Amniotic epithelial cell (primary cell): ENCODE measurements at places on chromosomes 1 and 21.
A peak's percentile ranks its signal among the peaks of the same experiment; 100 is the strongest.

- DNase-seq, result peak; percentile 19
These were observed 480 bp downstream of the CADM3 start for GRCh38 chr1:159171688-159172501.

DNA sequence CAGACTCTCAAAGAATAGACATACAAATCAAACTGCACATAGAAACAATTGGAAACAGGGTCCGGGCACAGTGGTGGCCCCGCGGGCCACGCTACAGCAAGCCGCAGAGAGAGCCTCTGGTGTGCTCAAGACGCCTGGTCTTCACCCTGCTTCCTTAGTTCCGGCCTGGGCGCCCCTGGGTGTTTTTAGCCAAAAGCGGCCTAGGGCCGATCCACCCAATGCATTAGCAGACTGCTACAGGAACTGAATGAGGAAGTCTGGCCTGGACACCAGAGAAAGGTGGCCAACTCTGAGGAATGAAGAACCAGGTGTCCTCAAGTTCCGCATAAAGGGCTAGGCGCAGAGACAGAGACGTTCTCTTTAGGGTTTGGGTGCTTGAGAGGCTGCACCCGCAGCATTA, 1.7 kb downstream of the PRRX1 start:
- DNase-seq, result no peak

DNA sequence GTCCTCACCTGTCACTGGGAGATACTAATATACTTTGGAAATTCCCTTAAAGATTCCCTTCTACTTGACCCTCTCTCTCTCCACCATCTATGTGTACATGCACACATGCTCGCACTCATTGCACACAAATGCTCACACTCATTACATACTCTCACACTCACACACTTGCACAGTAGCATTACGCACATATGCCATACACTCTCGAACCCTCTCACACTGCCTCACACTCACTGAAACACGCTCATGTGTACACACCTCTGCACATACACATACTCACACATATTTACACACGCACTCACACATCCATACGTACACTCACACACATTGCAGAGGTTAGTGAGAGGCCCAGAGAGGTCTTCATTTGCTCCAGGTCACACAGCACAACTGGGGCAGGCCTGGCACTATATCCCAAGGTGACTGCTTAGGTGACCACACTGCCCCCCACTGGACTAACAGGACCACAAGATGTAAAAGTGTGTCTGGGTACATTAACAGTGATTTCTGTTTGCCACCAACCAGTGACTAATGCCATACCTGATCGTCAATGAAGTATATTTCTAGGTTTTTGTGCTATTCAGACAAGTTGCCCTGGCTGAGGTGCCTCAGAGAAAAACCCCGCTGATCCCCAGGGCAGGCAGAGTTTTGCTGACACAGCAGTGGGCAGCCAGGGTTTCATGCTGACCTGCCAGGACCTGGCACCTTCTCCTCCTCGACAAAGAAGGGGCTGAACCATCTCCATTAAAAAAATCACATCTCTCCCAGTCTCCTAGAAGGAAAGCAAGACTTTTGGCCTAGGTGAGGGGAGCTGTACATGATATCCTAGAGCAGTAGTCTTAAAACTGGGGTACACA, 28.5 kb upstream of the CAMK1G start:
- DNase-seq, result no peak

GRCh38 chr1:174110053-174110452, 49.3 kb upstream of the RABGAP1L start:
- DNase-seq, result no peak

- no peak for DNase-seq
These were observed 5.2 kb upstream of the FNDC10 start for GRCh38 chr1:1605034-1605591.

GRCh38 chr1:36803868-36804570, 230.3 kb downstream of the GRIK3 start:
- DNase-seq, result no peak

DNA sequence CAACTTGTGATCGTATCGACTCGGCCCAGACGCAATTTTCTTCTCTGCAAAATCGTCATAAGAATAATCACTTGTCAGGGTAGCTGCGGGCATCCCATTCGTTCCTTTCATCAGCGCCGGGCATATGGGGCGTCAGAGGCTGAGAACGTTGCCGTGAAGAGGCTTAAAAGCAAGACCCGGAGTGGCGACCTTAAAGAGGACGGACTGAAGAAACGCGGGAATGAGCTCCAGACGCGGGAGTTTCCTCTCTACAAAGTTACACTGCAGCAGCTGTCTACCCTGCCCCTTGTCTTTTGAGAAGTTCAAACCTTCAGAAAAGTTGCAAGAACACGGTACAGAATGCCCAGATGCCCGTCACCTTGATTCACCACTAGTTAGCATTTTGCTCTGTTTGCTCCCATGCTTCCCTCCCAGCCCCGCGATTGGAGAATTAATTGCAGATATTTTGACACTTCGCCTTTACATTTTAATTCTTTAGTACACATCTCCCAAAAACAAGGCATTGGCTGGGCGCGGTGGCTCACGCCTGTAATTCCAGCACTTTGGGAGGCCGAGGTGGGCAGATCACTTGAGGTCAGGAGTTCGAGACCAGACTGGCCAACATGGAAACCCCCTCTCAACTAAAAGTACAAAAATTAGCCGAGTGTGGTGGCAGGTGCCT, 967 bp downstream of the CENPS start:
- DNase-seq, result peak; percentile 23

DNA sequence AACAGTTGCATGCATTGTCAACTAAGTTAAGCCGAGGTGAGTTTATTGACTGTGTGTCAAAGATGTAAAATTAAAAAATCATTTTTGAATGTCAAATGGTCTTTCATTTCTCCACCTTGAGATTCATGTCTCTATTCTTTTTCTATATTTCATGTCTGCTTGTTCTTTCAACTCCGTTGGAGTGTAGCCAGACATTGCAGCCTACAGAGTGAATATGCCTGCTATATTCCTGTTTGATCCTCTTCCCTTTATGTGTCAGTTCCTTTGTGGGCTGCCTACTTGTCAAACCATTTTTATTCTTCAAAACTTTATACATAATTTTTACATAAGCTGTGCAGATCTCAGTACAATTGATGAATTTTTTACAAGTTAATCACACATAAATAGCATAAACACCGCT, 1325.8 kb upstream of the PRMT6 start:
- no peak for DNase-seq

DNA sequence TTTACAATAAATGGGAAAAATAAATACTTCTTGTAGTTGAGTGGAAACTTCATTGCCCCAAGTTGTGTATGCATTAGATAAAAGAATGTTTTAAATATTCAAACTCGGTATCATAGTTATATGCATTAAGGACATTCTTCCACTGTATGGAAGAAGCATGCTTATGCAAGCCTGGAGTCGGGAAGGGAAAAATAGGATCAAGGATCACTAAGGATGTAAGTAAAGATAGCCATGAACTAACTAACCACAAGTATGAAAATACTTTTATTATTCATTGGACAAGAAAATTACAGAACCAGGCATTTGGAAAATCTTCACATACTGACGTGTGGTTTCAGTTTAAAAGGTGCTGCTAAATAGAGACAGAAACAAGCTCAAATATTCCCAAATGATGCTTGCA, 26.9 kb upstream of the DPYD start:
- peak; percentile 39 for DNase-seq
